Stimulated activated CD4-positive, alpha-beta T cell treated with anti-CD3 and anti-CD28 coated beads, Interleukin-1b, Interleukin-23, amount 100 ng/mL, for 1 hour (primary cell): ENCODE measurements at places on chromosomes 3 and 15.

GRCh38 chr15:85125056-85125661, 143.5 kb downstream of the PDE8A start:
- DNase-seq, result no peak

- DNase-seq, result no peak
Observed at GRCh38 chr3:158731938-158732855, at the start of gene RARRES1. RARRES1 (minus strand) TSS chr3:158732457; CDS start chr3:158732415, 42 bp downstream.

DNA sequence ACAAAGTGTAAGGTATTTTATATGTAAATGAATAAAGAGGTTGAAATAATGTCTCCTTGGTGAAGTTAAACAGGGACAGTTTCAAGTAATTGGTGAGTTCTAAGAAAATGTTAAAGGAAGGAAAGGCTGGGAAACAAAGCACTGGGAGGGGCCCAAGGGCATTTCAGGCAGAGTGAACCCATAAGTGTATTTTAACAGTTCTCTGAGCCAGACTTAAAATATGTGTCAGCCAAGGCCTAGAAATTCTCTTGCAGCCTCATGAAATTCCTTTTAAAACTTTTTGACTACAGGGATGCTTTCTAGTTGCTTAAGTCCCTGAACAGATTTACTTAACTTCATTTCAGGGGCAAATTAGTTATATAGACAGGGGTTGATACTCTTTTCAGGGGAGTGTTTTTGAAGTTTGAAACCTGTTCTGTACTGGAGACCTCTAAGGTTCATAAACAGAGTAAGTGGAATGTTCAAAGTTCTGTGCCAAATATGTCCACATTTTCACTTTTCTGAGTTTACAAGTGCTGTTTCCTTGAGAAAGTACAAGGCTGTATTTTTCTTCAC, 77.6 kb downstream of the GALK2 start:
- no peak for DNase-seq

DNA sequence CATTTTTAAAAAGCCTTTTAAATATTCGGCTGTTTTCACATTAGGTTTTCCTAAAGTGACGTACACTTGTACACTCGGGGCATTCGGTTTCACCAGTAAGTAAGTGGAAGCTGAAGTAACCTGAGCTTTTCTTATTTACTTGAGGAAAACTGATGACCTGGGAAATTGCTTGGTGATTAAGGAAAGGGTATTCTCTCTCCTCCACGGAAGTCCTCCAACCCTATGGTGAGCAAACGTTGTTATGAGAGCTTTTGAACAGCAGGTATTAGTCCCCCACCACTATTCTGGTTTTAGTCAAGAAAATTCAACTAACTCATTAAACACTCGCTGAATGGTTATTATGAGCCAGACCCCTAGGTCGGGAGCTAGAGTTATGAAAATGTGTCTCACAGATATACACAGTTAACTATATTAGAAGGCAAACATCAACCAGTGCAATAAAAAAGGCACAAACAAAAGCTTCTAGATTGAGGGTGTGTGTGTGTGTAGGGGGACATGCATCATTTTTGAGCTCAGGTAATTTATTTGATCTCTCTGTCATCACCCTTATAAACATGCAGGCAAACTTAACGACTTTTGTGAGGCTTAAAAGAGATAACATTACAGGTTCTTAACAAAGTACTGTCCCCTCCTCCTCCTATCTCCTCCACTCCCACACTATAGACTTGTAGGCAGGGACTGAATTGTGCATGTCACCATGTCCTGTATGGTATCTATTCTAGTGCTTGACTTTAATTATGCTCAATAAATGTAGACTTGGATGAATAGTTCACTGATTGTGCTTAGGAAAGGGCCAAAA, 143.3 kb upstream of the MB21D2 start:
- DNase-seq, result no peak

DNA sequence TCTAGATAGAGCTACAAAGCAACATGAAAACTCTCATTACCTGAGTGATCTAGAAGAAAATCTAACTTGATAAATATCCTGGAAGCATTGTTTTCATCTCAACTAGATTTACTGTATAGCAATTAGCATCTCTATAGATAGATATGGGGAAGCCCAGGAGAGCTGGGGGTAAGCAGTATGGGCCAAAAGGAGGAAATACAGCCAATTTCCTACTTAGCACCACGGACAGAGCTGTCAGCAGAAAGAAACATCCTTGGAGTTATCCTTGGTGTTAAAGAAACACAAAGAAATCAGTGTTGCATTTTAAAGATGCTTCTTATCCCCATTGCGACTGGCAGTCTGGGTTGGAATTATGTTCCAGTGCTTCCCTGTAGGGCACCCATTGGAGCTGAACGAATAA, 126.2 kb downstream of the TIGIT start:
- DNase-seq, result no peak

DNA sequence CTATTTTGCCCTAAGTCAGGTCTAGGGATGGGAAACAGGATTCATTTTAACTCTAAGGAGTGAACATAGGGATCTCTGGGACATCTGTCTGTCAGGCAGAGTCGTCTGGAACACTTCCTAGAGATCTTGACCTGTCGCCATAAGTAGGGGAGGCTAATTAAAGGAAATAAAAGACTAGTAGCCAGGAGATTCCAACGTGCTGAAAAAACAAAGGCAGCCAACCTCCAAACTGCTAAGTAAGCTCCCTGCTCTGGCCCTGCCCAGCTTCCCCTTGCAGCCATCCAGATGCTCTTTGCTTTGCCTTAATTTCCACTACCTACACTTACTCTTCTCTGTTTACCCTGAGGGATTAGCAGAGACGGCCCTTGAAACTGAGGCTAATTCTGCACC, 18.4 kb upstream of the TSEN2 start:
- DNase-seq, result no peak

DNA sequence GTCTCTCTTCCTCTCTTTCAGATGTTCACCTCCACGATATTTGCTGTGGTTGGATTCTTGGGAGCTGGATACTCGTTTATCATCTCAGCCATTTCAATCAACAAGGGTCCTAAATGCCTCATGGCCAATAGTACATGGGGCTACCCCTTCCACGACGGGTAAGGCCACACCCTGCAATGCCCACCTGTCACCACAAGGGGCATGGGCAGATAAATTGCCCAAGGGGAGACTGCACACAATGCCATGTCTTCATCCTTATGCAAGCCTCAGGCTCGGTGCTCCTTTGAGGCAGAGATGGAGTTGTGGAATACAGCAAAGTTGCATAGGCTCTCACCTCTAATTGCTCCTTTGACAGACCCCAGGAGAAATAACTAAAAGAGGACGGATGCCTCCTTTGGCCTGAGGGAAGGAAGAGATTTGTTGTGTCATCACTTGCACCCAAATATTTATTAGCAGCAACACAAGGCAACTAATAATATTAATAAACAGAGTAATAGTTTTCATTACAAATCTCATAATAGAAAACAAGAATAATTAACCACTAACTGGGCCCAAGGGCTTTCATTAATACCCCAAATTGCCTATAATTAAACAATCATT, 13.2 kb downstream of the TM4SF4 start:
- DNase-seq, result no peak

- DNase-seq, result no peak
Observed at GRCh38 chr3:136250903-136251460, 842 bp downstream of the PCCB start.

GRCh38 chr3:125582707-125583106, 12.6 kb downstream of the OSBPL11 start:
- DNase-seq, result no peak

GRCh38 chr3:43641306-43642114, 19.7 kb upstream of the ANO10 start:
- DNase-seq, result no peak

DNA sequence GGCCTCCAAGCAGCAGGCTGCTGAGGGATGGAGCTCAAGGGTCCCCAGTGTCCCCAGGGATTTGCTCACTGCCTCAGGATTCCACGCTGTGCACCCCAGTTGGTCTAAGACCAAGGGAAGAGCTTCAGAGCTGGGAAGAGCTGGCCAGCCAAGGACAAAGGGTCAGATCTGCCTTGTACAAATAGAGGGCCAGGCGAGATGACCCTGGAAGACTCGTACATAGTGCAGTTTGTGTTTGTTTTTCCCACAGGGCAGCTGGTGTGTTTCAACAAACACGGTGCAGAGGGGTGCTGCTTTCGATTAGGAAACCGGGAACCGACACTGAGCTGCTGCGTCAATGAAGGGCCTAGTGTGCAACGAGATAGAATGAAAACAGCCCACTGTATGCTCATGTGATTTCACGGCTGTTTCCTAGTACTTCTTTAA, 56.1 kb upstream of the TRPM1 start:
- no peak for DNase-seq

DNA sequence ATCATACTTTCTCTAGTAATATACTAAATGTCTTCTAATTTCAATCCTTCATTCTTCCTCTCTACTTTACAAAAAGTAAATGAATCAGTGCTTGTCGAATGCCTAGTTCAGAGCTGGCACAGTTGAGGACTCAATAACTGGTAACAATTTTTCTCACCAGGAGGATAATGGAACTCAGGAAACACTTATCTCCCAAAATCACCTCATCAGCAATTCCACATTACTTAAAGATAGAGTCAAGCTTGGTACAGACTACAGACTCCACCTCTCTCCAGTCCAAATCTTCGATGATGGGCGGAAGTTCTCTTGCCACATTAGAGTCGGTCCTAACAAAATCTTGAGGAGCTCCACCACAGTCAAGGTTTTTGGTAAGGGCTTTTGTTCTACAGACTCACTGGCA, 16.3 kb downstream of the ZBED2 start:
- DNase-seq, result no peak

DNA sequence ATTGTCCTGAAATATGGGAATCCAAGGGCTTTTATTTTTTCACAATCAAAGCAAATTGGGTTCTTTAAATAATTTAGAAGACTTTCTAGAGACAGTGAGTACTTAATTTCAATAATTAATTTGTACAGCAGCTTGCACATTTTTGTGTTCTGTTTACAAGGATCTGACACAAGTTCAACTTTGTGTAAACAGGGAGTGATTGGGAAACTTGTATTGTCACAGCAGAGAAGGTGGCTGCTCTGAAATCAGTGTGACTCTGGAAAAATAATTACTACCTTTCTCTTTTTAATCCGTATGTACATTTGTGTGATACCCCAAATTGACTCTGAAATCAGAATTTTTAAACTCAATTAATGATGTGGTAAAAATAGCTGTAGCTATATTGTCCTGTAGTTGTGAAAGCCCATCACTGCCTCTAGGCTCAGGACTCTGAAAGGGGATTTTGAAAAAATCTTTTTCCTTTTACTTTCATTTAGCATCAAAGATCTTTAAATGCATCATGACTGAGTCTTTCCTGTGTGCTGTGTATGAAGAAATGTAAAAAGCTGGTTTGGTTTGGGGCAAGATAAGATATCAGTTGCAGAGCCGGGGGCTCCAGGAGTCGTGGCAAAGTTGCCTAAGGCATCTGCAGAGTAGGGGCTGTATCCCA, 45.1 kb downstream of the MFSD1 start:
- DNase-seq, result no peak

DNA sequence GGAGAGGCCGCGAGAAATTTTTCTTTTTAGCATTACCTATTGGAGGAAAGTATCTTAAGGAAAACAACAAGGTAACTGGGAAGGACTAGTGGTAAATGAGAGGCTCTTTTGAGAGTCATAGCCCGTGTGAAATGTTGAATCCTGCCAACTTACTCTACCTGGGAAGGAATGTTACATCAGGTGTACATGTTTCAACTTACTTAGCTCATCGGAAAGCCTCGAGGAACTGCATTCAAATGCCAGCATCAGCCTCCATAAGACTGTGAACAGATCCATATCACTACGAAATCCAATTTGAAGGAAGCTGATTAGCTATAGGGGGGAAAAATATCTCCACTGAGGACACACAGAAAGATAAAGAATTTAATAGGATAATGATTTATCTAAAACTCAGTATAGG, 72.3 kb upstream of the PDZRN3 start:
- no peak for DNase-seq

GRCh38 chr3:195214381-195214780, 56.6 kb downstream of the XXYLT1 start:
- DNase-seq, result no peak

GRCh38 chr3:191324936-191325335, 4.3 kb upstream of the CCDC50 start:
- DNase-seq, result no peak

DNA sequence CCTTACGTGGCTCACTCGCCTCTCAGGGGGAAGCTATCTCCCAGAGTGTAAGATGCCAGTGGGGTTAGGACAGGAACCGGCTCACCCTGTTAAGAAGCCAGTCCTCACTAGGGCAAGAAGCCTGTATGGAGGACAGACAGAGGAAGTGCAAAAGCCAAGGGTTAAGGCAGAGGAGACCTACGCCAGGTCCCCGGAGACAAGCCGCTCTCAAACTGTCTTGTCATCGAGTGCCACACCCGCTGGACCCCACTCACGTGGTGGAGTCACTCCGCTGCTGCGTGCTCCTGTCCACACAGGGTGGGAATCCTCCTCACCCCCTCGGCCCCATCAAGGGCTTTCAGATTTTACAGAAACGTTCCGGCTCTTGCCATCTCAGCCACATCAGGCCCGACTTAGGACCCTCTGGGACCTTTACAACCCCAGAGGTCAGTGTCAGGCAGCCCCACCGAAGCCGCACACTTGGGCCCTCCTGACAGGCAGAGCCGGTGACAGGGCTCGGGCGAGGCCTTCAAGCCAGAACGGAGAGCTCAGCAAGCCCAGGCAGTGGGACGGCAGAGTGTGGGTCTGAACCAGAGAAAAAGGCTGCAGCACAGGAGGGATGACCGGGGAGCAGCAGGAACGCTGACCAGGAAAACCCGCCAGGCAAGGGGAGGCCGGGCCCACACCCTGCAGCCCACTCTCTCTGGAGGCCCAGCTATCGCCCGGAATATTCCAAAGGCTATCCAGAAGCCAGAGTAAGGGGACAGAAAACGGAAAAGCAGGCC, 61.7 kb downstream of the XXYLT1 start:
- DNase-seq, result no peak

DNA sequence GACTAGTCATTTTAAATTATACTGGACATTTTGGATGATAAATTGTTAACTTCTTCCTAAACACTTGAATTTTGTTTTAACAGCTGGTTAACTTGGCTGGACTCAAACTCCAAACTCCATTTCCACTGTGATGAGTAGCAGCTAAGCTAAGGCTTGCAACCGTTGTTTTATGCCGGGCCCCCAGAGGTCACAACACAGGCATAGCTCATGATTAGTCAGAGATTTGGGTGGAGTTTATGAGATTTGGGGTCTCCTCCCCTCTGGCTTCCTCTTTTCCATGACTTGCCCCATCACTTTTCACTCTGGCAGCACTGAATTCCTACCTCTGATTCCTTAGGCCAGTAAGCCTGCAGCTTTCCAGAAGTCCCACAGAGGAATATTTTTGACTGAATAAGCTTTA, 12.8 kb downstream of the THAP10 start:
- no peak for DNase-seq

GRCh38 chr3:186476044-186476468, 68.1 kb downstream of the CRYGS start:
- no peak for DNase-seq

DNA sequence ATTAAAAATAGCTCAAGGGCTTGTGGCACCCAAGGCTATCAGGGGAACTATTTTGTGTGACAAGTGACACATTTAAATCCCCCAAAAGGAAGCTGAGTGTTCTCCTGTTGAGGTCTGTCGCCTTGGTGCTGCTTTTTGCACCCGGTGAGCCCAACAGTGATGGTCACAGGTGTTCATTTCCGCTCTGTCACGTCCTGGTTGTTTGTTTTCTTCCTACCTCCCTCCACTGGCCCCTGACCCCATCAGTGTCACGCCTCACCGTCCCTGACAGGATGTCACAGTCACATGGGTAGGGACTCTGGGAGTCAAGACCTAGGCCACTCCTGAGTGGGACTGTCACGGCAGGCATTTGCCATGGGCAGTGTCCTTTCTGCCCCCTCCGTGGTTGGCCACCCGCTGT, 11.2 kb downstream of the SLCO3A1 start:
- DNase-seq, result no peak

GRCh38 chr3:159938714-159939113, 49.9 kb upstream of the IL12A start:
- DNase-seq, result no peak

GRCh38 chr3:170368921-170369320, 11.4 kb downstream of the SKIL start:
- DNase-seq, result no peak
